Cerebellar cortex (tissue), 1 donor: ENCODE measurements at places on chromosomes 5 and 9.

- DNase-seq: no peak
Measured at GRCh38 chr9:114771889-114772288, 34.0 kb downstream of the TNFSF15 start.

- no peak for DNase-seq
Measured at GRCh38 chr5:178221853-178222252, 10.7 kb downstream of the PHYKPL start.

DNA sequence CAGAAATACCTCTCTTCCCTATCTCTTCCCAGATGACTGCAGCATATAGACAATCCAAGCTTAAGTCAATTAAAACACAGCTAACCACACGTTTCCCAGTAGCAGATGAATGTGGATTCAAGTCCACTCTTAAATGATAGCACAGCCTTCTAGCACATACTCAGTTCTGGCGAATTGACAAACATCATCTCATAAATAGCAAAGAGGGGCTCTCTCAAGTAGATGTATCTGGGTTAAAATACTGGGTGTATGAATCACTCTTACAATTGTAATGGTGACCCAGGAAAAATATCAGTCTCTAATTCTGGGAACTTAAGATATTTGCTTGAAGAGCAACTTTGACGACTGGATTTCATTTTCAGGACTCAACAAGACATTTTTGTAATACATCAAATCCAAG, 67.0 kb upstream of the HAPLN1 start:
- no peak for DNase-seq

DNA sequence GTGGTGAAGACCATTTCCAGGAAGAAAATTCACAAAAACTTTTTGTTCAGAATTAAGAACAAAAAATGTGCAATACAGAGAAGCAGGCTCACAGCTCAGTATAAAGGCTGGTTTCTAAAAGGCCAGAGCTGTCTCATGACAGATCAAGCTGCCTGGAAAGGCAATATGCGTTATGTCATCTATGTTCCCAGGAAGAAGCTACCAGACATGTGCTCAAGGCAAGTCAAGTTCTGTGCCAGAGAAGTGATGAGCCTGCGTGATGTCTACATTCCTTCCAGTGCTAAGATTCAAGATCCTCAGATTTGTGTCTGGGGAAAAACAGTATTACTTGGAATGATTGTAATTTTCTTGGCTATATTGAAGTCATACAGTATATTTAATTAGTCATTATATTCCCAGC, 104.3 kb downstream of the PDE4D start:
- DNase-seq: no peak

- peak; percentile 91 for DNase-seq
Measured at GRCh38 chr5:160021831-160022446, 13.0 kb downstream of the TTC1 start.

DNA sequence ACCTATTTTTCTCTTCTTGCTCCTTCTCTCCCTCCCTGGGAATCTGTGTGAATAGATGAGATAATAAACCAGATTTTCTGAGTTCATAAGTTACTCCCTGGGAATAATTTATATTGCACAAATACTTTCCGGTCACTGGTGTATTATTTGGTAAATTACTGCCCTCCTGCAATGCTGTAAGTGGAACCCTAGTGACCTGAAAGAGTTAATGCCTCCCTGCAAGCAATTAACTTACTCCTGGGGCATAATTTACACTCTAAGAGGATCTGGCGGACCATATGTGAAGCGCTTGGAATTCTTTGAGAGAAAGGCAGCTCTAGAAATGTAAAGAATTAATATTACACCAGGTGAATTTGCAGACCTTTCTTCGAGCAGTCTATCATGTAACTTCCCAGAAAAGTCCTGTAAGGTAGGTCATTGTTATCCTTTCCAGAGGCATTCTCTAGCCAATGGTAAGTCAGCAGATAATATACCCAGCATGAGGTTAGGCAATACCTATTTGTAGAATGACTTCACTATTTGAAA, 7.0 kb upstream of the GDNF start:
- no peak for DNase-seq

DNA sequence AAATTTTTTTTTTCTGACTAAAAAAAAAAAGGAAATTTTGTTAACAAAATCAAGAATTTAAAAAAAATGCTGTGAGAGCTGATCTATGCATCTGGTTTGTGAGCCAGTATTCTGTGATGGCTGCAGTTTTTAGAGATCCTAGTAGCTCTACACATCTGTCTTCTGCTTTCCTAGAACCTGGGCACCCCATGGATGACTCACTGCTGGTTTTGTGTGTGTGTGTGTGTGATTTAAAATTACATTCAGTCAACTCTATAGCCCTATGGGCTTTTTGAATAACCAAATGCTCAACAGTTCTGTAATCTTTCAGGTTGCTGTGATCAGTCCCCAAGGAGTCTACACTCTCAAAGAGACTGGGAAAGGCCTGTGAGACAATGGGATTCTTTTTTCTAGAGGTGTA, 2.5 kb upstream of the PSMD5 start:
- DNase-seq: no peak
